ENCODE measurements at places on chromosomes 1 and 21.

GRCh38 chr1:223748773-223749733 is 36.7 kb downstream of the CAPN2 start:
- peak; percentile 83 for DNase-seq

GRCh38 chr1:154495496-154496273 is 6.3 kb upstream of the TDRD10 start:
- DNase-seq, result no peak

DNA sequence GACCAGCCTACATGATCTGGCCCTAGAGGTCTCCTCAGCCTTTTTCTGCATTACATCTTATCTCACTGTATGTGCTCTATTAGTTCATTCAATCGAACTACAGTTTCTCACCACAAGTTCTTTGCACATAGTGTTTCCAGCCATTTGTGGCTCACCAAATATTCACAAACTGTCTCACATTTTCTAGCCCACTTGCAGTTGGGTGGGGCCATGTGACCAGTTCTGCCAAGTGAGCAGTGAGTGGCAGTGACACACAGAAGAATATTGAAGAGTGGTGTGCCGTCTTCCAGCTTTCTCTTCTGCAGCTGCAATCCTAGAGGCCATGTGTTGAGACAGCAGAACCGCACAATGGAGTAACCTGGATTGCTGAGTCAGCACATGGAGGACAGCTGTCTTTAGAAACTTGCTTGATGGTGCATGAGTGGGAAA is 103.2 kb upstream of the ZNF644 start:
- peak; percentile 46 for DNase-seq

- no peak for DNase-seq
Measured at GRCh38 chr1:9314711-9315379, 22.2 kb downstream of the SPSB1 start.

GRCh38 chr1:200029035-200029821 is 1.7 kb downstream of the NR5A2 start:
- DNase-seq, result peak; percentile 60

DNA sequence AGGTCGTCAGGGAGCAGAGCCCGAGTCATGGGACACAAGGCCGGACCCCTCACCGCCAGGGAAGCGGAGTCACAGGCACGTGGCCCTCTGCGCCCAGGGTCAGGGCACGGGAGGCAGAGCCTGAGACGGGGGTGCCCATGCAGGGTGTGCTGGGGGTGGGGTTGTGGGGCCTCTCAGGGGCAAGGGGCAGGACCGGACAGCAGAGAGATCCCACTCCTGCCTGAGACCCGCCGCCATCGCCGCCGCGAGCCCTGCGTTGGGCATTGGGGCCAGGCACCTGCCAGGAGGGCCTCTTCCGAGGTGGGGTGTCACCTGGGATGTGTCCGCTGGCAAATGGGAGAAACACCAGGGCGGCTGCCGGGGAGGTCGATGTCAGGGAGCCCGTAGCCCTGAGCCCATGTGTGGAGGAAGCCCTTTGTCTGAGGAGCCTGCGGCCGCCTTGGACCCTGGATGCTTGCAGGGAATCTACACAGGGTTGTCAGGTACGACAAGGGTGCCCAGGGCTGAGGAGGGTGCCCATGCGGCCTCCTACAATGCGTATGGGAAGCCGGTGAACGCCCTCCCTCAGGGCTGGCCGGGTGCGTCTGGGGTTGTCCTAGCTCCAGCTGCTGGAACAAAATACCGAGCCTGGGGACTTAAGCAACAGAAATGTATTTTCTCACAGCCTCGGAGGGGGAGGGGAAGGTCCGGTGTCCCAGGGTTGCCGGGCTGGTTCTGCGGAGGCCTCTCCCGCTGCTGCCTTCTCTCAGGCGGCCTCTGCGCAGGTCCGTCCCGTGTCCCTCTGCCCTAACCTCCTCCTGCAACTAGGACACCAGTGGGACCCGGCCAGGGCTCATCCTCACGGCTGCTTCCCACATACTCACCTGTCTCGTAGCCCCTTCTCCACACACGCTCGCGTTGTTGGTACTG is 16.4 kb upstream of the C1orf159 start:
- no peak for DNase-seq

DNA sequence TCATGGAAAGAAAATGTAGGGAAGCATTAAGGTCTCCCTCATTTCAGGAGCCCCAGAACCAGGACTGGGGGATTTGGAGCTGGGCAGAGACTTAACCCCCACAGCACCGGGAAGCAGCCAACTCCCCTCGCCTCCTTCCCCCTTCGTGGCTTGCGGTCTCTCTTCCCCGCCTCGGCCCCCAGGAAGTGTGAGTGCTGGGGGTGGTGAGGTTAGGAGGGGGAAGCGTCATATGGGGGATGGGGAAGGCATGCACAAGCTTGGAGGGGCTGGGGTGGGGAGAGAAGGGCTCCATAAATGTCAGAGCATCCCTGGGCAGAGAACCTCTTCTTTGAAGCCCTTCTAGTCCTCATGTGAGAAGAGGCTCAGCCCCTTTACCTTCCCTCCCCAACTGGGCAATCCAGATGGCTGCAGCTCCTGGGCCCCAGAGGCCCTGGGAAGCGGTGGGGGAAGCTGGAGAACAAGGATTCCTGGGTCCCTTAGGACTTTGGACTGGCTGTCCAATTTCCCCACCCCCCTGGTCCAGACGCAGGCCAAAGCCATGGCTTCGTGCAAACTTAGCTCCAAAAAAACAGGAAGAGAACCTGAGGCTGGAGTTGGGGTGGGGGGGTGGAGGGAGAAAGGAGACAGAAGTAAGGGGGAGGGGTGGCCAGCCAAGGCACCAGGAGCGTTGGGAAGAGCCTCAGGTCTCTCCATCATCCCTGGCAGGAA is 7.8 kb downstream of the ZBTB7B start:
- no peak for DNase-seq

- no peak for DNase-seq
Measured at GRCh38 chr1:246786606-246787238, 62.5 kb downstream of the SCCPDH start.

GRCh38 chr1:17932164-17932563 is 175.4 kb upstream of the IGSF21 start:
- DNase-seq, result no peak

- no peak for DNase-seq
Measured at GRCh38 chr21:36803051-36803645, 104.2 kb downstream of the SIM2 start.

- DNase-seq, result no peak
Measured at GRCh38 chr21:46193829-46194373, 9.6 kb upstream of the SPATC1L start.

DNA sequence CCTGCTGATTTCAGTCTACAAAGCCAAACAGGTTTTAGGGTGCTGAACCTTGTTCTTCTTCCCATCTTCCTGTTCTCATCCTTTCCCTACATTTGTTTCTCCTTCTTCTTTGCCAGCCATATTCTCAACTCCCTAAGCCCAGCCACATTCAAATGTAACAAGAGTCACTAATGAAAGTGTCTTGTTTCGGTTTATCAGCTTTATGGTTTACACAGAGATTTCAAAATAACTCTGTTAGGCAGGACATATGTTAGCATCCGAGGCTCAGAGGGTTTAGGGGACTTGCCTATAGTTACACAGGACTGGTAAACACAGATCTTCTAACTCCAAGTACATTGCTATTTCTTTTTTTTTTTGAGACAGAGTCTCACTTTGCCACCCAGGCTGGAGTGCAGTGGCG is 61.3 kb downstream of the NDUFS5 start:
- DNase-seq, result no peak

DNA sequence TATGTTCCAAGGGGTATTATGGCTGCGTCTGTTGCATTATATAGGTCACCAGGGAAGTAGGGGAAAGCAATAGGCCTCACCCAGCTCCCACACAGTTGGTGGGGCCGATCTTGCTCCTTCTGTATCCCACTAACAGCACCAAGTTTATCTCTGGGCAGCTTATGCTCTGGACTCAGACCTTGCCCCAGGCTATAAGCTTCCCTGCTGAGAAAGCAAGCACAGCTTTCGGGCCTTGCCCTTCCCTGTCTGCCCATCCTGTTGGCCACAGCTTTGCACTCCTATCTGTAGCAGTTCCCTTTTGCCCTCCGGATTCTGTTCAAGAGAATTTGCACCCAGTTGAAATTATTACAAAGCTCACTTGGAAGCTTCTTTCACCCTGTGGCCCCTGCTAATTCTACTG is 12.9 kb downstream of the KCNE1 start:
- DNase-seq, result no peak

- DNase-seq, result no peak
Measured at GRCh38 chr1:81231729-81232038, 569.0 kb upstream of the ADGRL2 start.

- no peak for DNase-seq
Measured at GRCh38 chr21:43273708-43274021, 104.9 kb downstream of the CRYAA start.

- DNase-seq, result no peak
Measured at GRCh38 chr21:42348762-42349161, 2.0 kb downstream of the TFF2 start.

GRCh38 chr1:226697929-226698544 is 41.0 kb downstream of the ITPKB start:
- DNase-seq, result no peak

DNA sequence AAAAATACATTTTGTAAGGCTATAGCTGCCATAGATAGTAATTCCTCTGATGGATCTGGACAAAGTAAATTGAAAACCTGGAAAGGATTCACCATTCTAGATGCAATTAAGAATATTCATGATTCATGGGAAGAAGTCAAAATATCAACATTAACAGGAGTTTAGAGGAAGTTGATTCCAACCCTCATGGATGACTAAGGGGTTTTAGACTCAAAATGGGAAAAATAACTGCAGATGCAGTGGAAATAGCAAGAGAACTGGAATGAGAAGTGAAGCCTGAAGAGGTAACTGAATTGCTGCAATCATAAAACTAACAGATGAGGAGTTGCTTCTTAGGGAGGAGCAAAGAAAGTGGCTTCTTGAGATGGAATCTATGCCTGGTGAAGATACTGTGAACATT is 230.8 kb downstream of the KCTD3 start:
- no peak for DNase-seq

DNA sequence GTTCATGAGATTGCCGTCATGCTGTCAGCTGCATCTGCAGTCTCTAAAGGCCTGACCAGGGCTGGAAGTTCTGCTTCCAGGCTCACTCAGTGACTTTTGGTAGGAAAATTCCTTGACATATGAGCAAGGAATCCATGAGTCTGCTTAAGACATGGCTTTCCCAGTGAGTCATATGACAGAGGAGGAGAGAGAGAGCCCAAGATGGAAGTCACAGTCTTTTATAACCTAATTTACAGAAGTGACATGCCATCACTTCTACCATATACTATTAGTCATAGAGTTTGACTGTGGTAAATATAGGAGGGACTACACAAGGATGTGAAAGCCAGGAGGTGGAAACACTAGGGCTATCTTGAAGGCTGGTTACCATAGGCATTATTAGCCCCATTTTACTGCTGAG is 115.2 kb downstream of the ROR1 start:
- no peak for DNase-seq

DNA sequence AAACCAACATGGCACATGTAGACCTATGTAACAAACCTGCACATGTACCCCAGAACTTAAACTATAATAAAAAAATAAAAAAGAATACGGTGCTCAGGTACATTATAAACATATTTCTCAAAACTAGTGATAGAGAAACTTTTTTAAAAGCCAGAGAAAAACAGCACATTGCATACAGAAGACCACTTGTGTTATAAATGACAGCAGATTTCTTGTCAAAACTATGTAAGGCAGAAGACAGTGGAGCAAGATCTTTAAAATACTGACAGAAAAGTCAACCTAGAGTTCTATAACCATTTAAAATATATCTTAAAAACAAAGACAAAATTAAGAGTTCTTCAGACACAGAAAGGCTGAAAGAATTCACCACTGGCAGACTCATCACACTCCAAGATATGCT is 144.7 kb downstream of the NEGR1 start:
- no peak for DNase-seq

GRCh38 chr1:12052997-12053686 is 10.0 kb upstream of the TNFRSF8 start:
- peak; percentile 69 for DNase-seq

GRCh38 chr1:175400766-175401165 is 208.2 kb upstream of the KIAA0040 start:
- no peak for DNase-seq

- no peak for DNase-seq
Measured at GRCh38 chr1:75791022-75791421, 5.0 kb downstream of the RABGGTB start.

GRCh38 chr1:56811331-56811730 is 7.9 kb downstream of the FYB2 start:
- no peak for DNase-seq

DNA sequence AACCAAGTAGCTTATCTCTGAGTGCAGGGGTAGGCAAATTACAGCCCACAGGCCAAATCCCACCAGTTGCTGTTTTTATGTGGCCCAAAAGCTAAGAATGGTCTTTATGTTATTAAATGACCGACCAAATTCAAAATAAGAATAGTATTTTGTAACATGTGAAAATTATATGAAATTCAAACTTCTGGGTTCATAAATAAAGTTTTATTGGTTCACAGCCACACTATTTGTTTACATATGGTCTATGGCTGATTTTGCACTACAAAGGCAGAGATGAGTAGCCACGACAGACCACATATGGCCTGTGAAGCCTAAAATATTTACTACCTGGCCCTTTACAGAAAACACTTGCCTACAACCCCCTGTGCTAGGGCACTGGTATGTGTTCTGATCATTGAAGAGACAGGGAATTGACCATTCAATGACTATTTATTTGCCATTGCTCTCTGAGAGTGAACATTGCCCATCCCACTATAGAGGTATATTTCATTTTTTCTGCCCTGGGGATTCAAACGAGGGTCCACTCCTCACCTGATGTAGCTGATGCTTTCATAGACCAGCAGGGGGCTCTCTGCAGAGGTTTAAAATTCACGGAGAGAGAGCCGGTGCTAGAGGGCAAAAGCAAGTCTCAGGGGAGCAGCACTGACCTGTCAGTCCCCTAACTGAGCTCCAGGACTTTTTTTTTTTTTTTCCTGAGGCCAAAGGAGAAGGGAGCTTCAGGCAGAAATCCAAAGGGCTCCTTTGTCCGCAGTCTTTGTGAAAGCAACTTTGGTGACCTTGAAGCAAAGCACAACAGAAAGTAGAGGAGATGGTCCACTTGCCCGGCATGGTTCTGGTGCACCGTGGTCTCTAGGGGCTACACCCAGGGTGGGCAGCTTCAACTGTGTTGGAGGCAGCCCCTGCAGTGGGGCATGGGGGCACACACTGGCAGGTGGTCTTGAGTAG is 7.3 kb upstream of the GNL2 start:
- no peak for DNase-seq

DNA sequence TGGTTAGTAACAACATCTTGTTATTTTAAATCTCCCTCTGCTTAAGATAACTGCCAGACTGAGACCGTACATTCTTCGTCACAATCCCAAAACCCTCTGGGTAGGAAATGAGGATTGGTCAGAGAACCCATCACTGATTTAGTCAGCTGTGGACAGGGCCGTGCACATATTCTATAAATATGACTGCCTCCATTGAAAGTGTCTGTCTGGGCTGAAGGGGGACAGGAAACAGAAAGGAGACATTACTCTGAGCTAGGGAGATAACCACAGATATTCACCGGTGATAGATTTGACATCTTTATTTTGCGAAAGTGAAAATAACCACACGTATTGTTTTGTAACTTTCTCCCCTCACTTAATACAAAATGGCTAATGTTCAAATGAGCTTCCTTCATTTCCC is 36.9 kb upstream of the ST6GALNAC5 start:
- DNase-seq, result no peak
